ENCODE measurements at places on chromosomes 2 and 18.

DNA sequence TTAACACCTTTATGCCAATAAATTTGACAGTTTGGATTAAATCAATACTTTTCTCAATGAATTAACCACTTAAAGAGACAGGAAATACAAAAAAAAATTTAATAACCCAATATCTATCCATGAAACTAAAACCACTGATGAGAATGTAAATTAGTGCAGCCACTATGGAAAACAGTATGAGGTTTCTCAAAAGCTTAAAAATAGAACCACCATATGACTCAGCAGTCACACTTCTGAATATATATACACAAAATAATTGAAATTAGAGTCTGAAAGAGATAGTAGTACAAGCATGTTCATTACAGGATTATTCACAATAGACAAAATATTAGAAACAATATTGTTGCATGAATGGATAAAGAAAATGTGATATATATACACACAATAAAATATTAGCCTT lies 382.1 kb upstream of the SETBP1 start:
- no peak for DNase-seq

GRCh38 chr2:20430461-20431300 lies 16.2 kb upstream of the RHOB start:
- peak; percentile 76 for DNase-seq

DNA sequence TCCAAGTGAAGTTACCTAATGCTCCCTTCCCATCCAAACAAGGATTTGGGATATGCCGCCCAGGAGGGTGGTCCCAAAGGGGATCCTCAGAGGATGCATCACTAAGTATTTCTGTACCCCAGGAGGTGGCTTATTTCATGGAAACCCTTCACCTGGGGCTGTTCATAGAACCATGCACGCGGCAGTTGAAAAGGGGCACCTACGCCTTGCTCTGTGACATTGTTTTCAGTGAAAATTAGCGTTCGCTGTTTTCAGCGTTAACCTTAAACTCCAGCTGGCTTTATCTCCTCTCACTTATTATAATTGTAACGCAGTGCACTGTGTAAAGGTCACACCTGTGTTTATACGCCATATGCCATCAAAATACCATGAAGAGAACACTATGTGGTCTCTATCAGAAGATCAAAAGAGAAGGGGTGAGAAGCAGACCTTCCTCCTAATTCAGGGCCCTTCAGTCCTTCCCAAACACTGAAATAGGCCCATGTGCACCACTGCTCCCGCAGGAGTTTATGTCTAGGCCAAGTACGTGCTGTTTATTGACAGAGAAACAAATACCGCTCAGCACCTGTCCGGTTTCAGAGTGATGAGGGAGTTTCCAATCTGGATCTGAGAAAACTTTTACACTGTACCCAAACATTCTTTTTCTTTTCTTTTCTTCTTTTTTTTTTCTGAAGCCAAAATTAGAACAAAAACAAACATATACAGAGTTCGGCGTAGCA lies 162.1 kb downstream of the BCL2 start:
- no peak for DNase-seq

DNA sequence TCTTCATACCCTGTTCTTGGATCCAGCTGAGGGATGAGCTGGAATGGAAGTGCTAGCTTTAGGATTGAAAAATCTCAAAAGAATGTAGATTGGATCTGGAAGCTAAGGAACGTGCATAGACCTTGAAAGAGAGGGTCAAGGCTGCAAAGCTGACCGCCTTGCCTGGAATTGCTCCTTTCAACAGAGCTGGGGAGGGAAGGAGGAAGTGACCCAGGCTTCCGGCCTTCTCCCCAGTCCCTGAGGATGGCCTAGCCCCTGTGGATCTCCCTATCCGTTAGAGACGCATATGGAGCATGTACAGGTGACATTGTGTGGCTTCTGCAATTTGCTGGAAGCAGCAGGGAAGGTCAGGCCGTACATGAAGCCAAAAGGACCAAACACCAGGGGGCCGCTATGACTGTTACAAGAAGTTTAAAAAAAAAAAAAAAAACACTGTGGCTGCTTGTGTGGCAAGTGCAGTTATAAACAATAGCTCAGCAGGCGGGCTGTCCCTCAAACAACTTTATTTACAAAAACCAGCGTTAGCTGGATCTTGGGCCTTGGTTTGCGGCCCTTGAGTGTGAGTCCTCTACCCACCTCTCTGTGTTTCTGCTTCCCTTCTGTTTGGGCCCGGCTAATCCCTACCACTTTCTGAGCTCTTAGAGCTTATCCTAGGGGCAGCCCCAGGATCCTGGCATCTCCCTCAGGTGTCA lies 227.6 kb downstream of the SEPTIN10 start:
- DNase-seq: no peak

GRCh38 chr18:5967666-5968065 lies 72.3 kb upstream of the TMEM200C start:
- DNase-seq: no peak

DNA sequence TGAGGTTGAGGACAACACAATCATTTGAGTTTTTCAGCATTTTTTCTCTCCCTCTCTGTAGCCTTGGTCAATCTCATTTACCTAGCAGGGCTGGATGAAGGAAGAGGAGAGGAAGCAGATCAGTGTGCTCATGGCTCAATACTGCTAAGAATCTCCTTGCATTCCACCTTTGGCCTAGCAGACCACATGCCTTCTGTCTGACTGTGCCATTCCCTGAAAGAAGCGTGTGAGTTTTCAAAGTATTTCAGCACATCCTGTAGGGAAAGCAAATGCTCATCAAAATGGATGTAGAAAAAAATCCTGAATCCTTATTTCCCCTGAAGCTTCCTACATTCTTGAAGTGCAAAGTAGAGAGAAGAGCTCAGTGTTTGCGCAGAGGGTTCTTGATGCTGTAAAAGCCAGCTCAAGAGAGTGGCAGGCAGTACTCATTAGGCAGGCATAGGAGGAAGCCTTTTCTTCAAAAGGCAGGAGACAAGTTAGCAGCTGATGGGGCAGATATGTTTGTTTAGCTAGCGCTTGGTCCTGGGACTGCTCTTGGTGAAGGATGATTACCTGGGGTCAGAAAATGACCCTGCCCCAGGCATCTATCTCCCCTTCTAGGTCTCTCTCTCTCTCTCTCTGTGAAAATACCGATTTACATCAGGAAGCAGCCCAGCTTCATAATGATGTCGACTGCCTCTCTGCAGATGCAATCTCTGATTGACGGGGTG lies 14.4 kb upstream of the PIK3C3 start:
- no peak for DNase-seq

DNA sequence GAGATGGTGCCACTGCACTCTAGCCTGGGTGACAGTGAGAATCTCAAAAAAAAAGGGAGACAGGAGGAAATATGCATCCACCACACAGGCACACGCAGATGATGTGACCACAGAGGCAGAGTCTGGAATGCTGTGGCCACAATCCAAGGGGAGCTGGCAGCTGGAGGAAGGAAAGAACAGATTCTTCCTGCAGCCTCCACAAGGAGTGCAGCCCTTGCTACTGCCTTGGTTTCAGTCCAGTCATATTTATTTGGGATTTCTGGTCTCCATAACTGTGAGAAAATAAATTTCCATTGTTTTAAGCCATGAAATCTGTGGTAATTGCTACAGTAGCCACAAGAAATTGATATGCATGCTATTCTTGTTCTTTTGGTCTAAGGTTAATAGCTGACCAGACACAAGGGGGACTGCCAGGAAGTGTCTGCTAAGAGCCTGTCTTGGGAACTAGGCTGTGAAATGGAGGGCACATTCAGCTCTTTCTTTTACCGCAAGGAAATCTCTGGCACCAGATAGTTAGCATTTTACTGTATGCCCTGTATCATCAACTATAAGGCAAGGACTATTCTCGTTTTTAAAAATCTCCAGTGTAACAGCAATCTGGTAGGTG lies 133.1 kb upstream of the SEC11C start:
- DNase-seq: no peak

GRCh38 chr2:102190430-102191107 lies 3.7 kb downstream of the IL1RL2 start:
- DNase-seq: peak; percentile 77

GRCh38 chr2:61631321-61631720 lies 93.2 kb upstream of the XPO1 start:
- no peak for DNase-seq

GRCh38 chr2:15730545-15731212 lies 139.0 kb downstream of the DDX1 start:
- DNase-seq: peak; percentile 75

GRCh38 chr2:7711167-7711566 lies 794.0 kb downstream of the RNF144A start:
- DNase-seq: no peak

DNA sequence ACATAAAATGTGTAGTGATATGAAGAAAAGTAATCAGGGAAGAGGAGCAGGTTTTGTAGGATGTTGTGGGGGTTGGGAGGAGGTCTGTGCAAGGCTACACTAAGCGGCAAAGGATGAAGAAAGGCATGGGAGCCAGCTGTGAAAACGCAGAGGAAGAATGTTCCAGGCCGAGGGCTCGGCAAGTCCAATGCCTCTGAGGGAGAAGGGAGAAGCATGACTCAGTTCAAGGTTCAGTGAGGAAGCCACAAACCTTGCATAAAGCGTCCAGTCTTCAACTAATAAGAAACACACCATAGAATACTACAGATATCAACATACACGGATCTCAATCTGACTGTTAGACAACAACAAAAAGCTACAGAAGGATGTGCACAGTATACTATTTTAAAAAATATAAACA lies 16.2 kb downstream of the EPB41L3 start:
- no peak for DNase-seq

DNA sequence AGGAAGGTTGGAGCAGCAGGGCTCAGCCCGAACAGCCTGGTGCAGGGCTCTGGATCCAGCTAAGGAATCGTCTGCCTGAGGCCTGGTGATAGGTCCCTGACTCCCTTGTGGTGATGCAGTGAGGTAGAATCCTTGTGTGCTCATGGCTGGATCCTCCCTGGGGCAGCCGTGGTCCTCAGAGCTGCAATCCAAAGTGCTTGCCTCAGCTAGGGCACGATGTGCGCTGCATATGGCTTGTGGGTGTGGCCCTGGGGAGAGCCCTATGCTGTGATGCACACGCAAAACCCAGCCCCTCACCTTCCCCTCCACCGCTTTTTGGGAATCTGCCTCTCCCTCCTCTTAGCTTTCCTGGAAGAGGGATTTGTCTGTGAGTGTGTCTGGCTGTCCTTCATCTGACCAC lies 142.2 kb downstream of the DYSF start:
- peak; percentile 33 for DNase-seq

DNA sequence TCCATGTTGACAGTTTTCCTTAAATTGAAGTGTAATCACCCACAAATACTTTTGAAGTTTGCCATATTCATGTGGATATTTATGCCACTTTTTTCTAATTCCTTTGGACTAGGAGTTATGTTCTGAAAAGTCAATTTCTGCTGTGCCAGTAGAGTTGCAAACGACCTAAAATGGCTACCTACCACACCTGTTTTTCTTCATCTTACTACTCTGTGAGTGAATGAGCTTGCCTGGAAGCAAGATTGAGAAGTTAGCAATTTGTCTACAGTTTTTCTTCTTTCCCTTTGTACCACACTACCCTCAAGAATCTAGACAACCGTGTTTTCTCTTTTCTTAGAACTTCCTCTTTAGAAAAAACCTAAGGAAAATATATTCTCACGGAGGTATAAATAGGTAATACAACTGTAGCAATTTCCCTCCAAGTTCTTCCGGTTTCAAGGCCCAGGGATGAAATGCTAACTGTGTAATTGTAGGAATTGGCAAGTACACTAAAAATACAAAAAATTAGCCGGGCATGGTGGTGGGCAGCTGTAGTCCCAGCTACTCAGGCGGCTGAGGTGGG lies 7.3 kb upstream of the SLC39A10 start:
- DNase-seq: no peak
